ENCODE measurements at places on chromosomes 5 and 9. TPM values are rescaled to one million over a fixed set of nuclear protein-coding genes. Genes with fewer than 3 reads are reported as not detected.

DNA sequence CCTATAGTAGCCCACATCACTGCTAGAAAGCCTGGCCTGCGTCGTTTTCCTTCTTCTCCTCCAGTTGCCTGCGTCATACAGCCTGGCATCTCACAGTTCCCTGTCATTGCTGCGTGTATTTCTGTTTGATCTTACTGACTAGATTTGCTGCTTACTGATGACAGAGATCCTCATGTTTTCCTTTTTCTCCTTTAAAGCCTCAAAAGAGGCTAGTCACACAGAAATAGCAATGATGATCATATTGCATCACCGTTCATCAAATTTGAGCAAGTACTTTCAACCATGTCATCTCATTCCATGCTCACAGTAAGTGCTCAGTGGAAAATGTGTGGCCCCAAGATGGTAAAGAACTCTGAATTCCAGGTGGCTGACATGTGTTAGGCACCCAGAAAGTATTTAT, 76.8 kb downstream of the MVB12B start:
- no peak for DNase-seq

The TMC1 gene
- total RNA-seq = not detected

DNA sequence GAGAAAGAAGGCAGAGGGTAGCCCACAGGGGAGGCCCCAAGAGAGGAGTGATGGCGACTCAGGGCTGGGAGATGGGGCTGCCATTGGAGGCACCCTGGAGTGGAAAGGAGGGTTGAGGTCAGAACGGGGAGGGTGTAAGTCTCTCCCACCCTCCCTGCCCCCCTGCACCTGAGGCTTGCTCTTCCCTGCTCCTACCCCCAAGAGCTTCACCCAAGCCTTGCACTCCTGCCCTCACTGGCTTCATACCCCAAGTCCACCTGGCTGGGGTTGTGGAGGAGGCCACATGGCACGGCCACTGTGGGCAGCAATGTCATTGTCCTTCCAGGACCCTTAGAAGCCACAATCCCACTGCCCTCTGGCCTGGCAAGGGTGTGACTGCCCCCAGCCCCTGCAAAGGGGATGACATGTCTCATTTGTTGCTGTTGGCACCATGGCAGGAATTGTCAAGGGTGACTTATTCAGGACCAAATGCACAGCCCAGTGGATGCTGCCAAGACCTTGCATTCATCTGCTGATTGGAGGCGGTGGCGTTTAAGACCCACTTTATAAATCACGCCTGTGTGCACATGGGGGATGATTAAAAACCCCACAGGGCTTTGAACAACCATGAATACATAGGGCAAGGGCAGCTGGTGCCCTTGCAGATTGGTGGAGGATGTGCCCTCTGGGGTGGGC, 47.6 kb upstream of the RNU6ATAC start:
- DNase-seq = no peak

- no peak for DNase-seq
Observed at GRCh38 chr9:95791286-95791685, 84.2 kb upstream of the ERCC6L2 start.

DNA sequence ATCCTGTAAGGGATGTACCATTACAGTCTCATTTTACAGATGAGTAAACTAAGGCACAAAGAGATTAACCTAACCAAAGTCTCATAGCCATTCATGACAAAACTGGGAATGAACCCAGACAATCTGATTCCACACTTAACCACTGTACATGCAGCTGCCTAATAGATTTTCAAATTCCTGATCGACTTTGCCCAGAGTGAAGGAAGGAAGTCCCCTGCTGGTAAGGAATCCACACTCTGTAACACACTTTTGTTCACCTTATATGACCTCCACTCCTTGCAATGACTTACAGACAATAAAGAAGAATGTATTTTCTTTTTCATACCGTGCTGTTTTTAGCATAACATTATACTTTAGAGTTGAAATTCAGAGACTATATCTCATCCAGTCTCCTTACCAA, 31.3 kb upstream of the PLPP6 start:
- no peak for DNase-seq

The SNCB gene
- not detected for total RNA-seq

DNA sequence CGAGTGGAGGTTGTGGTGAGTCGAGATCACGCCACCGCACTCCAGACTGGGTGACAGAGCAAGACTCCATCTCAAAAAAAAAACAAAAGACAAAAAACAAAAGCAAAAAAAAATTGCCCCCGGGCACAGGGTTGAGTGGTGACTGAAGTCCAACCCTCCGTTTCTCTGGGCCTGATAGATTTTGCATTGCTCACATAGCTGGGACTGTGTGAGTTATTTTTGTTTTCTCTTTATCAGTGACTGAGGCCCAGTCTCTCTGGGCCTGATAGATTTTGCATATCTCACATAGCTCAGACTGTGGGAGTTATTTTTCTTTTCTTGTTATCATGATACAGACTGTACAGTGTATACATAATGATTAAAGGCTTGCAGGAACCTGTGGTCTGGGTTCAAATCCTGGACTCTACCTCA, 2.6 kb upstream of the SLC28A3 start:
- DNase-seq = no peak

- DNase-seq = no peak
Observed at GRCh38 chr5:13115476-13115875, 829.0 kb downstream of the DNAH5 start.

- DNase-seq = no peak
Observed at GRCh38 chr5:173430394-173430793, 102.2 kb upstream of the STC2 start.

DNA sequence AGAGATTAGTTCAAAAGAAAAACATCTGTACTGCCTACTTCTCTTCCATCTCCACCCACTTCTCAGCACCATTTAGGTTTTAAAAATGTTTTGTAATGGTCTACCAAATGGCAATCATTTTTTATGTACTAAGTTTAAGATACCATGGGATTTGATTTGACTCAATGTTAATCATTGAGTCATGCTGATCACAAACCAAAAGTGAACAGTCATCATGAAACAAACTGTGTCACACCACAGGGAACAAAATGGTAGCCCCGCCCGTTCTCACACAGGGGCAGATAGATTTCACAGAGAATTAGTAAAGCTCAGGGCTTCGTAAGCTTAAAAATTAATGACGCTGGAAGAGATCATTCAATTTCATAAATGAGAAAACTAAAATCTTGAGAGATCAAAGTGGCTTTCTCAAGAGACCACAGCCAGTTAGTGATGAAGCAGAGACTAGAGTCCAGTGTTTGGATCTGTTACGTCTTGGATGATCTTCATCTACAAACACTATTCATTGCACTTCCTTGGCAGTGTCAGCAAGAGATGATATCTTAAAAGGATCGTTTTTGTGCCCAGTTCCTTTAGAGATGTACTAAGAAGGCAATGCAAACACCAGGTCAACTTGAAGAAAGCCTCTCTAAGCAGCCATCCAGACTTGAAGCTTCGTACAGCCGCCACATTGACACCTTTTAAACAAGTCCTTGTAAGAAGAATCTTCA, 33.9 kb upstream of the TRIO start:
- DNase-seq = peak; percentile 62

GRCh38 chr5:133729800-133730199, 117.5 kb upstream of the FSTL4 start:
- no peak for DNase-seq

The OTP gene
- total RNA-seq = not detected

The SKP1 gene
- total RNA-seq = 266 TPM

- DNase-seq = no peak
Observed at GRCh38 chr5:78642701-78643100, 5.9 kb downstream of the LHFPL2 start.

GRCh38 chr9:129567842-129568559, 52.9 kb downstream of the C9orf50 start:
- DNase-seq = no peak

The ECPAS gene
- total RNA-seq = 102 TPM

DNA sequence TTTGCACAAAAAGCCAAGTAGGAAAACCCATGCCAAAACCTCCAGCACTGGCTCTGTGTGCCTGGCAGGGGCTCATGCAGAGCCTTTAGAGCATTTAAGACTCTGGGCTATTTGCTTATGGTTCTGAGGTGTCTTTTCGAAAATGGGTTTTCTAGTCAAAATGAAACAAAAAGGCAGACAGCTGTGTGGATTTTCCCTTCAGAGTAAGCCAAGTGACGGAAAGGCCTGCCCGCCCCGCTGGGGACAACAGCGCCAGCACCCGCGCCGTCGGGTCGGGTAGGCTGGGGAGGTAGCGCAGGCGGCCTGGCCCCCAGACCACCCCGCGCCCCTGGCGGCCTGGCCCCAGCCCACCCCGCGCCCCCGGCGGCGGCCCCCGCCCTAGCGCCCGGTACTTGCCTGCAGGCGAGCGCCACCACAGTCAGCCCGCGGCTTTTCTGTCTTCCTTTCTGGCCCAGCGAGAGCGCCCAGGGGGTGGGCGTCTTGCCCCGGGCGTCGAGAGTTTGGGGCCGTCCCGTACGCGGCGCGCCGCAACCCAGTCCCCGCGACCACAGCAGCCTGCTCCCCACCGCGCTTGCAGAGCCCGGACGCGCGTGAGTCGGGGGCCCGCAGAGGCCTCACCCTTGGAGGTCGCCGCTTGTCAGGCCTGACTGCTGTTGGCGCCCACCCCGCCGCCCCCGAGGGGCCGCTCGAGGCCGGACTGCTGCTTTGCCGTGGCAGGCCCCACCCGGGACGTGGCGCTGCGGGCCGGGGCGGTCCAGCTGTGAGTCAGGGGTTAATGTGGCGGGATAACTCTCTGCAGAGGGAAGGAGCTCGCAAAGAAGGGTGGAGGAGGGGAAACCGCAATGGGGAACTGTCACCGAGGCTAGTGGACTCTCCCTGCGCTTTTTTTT, at the start of gene TICAM2:
Gene TICAM2 (minus strand): TSS at position 779 of the 890 bp plus-strand sequence. CDS start 21,223 bp downstream, outside the sequence.
- peak; percentile 90 for DNase-seq

- no peak for DNase-seq
Observed at GRCh38 chr5:107821288-107821687, 150.6 kb upstream of the EFNA5 start.

The NR4A3 gene
- total RNA-seq = 51.1 TPM

GRCh38 chr5:124349931-124350330, 396.5 kb downstream of the ZNF608 start:
- DNase-seq = no peak

GRCh38 chr5:88819301-88819999, 63.5 kb downstream of the MEF2C start:
- no peak for DNase-seq

Measured in activated CD4-positive, alpha-beta T cell treated with anti-CD3 and anti-CD28 coated beads, Interleukin-2, amount 10 ng/mL, durations not matched to agents 24 days and 14 days (primary cell).